ENCODE measurements at places on chromosomes 5 and 9.

GRCh38 chr5:95671826-95672225, 11.0 kb downstream of the SPATA9 start:
- DNase-seq = no peak

DNA sequence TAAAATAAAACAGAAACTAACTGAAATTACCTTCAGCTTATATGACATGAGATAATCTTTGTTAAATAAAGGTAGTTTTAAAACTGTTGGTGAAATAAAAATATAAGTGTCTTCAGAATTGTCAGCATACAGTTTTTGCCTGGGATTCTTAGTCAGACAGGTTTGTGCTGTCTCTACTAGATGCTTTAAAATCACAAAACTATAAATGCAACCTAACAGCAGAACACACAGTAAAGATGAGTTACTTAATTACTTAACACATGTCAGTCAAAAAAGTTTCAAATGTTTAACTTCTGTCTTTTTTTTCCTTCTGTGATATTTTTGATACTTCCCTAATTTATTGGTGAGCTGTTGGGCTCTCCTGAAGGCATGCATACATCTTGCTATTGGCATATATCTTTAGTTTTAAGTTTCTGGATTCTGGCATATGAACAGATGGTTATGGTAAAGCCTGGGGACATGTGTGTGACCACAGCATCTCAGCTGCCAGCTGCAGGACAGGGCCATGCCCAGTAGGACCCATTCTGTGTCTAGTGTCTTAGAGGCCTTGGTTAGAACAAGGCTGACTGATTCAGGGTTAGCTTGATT, 231.1 kb upstream of the NUDT12 start:
- DNase-seq = no peak

DNA sequence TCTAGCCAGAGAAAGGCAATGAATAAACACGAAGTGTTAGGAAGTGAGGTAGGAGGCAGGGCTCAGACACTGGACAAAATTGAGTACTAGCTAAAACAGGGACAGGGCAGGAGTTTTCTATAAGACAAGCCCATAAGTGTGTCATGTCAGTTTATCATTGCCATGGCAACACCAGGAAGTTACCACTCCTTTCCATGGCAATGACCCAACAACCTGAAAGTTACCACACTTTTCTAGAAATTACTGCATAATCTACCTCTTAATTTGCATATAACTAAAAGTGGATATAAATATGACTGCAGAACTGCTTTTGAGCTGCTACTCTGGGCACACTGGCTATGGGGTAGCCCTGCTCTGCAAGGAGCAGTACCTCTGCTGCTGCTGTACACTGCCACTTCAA, 442.5 kb upstream of the COX7C start:
- no peak for DNase-seq

DNA sequence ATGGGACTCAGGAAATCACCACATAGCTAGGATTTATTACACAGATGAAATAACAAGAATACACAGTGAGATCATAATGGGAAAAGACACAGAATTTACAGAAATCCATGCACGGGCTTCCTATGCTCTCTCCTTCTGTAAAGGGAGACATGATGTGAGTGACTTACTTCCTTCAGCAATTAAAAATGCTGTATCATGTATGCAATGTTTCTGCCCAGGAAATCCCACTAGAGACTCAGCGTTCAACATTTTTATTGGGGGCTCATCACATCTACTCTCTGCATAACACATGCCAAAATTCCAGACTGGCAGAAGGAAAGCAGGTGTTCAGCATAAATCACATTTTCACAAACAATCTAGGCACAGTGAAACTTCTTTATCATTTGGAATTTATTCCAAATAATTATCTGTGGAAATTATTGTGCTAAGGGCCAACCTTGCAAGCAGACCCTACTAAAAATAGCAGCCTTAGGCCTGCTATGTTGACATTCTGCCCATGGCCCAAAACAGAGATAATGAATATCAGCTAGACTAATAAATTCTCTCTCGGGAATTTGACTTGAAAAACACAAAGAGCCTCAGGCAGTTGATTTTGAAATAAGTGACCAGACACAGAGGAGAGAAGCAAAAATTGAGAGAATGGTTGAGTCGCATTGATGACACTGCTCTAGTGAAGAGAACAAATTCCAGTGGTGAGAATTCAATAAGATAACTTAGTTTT, 31.4 kb upstream of the SELENOP start:
- peak; percentile 44 for DNase-seq

GRCh38 chr5:72228960-72229359, 91.1 kb downstream of the MRPS27 start:
- DNase-seq = no peak

- DNase-seq = no peak
These were observed 67.7 kb upstream of the FCN1 start for GRCh38 chr9:134985451-134985850.

- DNase-seq = no peak
These were observed 240.5 kb downstream of the PAPPA start for GRCh38 chr9:116394070-116394469.

DNA sequence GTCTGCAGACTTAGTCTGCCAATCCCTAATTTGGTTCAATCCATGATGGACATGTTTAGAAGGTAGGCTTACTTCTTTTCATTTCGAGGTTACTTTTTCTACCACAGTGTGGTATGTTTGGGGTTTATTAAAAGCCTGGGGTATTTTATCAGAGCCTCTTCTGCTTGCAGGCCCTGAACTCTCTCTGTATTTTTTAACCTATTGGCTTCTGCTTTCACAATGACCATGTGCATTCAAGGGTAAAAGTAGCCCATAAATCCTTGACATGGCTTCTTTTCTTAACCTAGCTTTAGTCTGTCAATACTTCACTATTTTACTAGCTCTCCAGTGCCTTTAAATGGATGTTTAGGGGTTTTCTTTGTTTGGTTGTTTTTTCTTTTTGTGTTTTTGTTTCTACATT, 286.6 kb downstream of the FER start:
- DNase-seq = no peak

DNA sequence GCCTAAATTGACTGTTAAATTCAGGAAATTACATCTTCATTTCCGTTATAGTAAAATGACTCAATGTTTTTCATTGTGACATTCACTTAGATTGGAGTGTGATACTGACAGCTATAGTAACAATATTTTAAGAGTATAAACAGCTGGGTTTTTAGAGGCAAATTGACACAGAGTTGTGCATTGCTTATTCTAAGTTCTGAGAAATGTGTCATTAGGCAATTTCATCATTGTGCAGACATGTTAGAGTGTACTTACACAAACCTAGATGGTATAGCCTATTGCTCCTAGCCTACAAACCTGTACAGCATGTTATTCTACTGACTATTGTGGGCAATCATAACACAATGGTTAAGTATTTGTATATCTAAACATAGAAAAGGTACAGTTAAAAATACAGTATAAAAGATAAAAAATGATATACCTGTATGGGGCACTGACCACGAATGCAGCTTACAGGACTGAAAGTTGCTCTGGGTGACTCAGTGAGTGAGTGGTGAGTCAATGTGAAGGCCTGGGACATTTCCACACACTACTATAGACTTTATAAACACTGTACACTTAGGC, 132.7 kb downstream of the PDE4D start:
- DNase-seq = peak; percentile 20

GRCh38 chr9:122294531-122294930, 29.8 kb downstream of the MRRF start:
- no peak for DNase-seq

GRCh38 chr5:86979811-86980411, 287.8 kb upstream of the RASA1 start:
- peak; percentile 92 for DNase-seq

DNA sequence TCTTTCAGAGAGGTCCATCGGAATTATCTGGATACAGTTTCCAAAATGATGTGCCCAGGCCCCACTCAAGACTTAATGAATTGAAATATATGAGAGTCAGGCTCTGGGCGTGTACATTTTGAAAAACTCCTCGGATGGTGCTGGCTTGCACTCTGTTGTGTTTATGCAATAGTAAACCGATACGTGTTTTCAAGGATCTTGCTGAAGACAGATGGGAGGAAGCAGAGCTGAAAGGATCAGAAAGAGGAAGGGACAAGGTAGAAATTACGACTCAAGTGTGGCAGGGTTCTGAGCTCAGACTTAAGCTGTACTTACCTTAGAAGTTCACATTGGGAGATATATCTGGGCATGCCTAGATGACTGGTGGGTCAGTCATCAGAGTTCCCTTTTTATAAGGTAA, 13.7 kb upstream of the STOM start:
- DNase-seq = no peak

DNA sequence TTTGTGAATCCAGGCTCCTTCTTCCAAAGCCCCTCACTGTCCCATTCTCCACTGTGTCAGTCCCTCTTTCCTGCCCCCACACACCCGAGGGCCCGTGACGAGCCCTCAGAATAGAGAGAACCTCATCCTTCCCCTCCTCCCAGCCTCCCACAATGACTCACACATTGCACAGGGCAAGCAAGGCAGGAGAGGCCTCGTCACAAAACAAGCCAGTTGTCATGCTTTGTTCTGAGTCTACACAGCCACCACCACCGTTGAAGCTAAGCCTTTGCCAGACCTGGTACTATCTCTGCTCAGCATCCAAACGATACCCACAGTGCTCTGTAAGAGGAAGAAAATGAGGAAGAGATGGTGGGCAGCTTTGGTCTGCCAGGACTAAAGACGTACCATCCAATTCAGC, 142.2 kb upstream of the ZNF366 start:
- DNase-seq = no peak

DNA sequence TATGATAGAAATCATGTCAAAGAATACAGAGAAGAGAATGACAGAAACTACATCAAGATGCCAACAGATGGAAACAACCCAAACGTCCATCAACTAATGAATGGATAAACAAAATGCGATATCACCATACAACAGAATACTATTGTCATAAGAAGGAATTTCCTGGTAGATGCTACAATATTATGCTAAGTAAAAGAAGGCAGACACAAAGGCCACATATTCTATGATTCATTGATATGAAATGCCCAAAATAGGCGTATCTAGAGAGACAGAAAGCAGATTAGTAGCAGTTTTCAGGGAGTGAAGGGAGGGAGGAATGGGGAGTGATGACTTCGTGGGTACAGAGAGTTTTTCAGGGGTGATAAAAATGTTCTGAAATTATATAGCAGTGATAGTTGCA, 58.3 kb upstream of the AKNA start:
- peak; percentile 68 for DNase-seq

GRCh38 chr5:25713259-25713658, 1068.5 kb upstream of the CDH10 start:
- DNase-seq = no peak

DNA sequence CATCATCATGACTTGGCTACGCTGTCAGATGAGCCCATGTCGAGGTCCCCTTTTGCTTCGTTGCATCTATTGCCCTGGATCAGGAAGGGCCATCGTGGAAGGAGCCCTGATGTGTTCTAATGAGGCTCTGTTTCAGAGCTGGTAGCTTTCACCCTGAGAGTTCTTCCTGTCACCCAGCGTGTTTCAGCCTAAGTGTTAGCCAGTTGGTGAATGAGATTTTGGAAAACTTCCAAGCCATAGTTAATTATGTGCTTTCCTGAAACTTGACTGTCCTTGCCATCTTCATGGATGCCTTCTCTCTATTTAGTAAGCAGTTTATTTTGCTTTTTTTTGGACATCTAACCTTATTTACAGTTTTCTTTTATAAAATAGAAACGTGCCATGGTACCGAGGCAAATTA, 1695.4 kb upstream of the WWC1 start:
- no peak for DNase-seq

GRCh38 chr9:130500340-130501180, 55.8 kb downstream of the ASS1 start:
- no peak for DNase-seq

DNA sequence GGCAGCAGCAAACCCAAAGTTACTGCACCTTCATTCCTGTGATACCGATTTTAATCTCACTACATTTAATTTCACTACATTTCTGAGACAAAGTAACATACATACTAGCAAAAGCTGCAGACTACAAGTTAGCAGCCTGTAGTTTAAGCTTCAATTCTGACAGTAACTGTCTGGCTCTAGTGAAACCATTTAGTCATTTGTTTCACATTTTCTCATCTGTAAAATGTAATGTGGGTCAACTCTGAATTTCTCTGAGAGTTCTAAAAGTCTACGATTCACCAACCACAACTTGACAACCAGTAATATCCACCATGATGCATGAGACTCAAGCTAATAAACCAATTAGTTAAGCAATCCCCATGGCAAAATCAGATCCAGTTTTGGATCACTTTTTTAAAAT, 408.9 kb downstream of the PDE4D start:
- DNase-seq = no peak

DNA sequence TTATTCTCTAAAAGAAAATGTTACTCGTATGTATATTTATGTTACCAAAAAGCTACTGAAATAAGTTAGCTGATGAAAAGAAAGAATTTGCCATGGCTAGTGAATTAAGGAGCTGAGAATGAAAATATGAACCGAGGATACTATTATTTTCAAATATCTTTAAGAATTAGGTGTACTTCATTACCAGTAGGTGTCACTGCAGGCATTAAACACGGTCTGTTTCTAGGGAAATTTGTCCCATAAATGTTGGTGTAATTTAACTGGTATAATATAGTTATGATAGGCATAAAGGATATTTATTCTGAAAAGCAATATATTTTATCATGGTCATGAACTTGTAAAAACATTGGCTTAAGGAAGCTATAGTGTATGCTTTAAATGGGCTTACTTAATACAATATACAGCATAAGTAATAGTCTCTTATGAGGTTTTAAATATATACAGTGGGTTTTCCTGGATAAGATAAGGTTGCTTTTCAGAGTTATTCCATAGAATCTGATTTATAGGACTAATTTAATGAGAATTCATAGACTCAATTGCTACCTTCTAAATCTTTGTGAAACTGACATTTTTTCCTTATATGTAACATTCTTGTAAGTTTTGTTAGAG, 72.4 kb upstream of the MPDZ start:
- peak; percentile 90 for DNase-seq

DNA sequence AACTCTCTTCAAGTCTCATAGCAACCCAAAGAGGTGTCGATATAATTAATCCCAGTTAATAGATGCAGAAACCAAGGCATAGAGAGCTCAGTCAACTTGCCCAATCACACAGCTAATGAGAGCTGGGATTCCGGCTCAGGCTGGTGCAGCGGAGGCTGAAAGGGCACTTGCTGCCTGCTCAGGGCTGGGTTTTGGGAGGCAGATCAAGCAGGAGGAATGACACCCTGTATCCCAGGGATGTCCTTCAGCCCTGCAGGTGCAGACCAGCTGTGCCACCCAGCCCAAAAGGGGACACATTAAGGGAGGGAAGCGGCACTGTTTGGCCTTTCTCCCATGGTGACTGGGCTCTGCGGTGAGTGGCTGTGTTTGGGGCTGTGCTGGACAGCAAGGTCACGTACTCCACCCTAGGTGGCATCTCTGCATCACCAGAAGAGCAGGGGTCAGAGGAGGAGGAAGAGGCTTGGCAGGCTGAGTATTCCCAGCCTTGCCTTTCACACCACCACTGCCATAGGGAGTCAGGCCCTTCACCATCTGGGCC, 124.1 kb downstream of the MVB12B start:
- no peak for DNase-seq

GRCh38 chr9:33850677-33851076, 33.7 kb downstream of the UBE2R2 start:
- DNase-seq = no peak

- DNase-seq = peak; percentile 88
These were observed 143.1 kb upstream of the RANBP3L start for GRCh38 chr5:36444582-36445418.
